ENCODE measurements at places on chromosomes 5 and 9.

GRCh38 chr9:99257723-99258389 is 35.8 kb downstream of the SEC61B start:
- no peak for DNase-seq

- no peak for DNase-seq
Measured at GRCh38 chr5:142017832-142018427, 5.1 kb upstream of the GNPDA1 start.

DNA sequence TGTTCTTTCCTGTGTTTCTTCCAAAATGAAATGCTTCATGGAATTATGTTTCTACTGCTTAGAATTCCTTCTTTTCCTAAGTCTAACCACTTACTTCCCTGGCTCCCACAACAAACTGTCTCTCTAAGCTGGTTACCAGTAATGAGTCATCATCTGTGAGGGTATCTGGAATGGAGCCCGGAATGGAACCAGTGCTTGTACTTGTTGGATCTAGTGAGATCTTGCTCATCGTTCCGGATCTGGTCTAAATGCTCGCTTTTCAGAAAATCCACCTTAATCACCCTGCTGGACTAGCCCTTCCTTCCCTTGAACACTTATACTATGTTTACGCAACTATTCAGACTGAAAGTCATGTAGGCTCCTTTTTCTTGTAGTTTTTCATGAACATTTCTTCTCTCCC is 184.8 kb downstream of the PBX3 start:
- peak; percentile 86 for DNase-seq

DNA sequence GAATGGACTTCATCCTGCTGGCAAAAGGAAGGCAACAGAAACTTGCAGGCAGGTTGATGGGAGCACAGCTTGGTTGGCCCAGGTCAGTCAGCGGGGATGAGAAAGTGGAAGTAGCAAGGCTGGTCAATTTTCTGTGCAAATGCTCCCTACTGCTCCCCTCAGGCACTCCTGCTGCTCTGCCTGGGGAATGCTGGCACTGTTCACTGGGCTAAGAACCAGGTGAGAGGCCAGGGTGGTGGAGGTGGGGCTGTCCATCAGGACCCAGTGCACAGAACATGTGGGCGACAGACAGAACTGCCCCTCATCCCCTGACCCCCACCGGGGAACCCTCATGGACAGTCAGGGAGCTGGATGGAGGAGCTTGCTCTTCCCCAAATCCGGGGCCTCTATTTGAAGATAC is 593.1 kb downstream of the IRX1 start:
- no peak for DNase-seq

DNA sequence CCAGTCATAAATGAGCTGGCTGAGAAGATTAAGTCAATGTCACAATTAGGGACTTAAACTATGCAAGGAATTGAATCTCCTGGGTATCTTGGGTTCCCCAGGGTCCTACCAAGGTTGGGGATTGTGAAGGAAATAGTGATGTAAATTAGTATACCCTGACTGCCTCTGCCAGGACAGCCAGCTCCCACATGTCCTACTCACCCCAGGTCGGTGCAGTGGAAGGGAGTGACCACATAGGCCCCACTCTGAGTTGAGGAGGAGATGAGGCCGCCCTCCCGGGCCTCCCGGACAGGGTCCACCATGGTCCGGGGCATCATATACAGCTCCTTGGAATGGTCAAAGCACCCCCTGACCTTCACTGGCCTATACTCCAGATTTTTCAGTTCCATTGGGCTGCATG is 2.7 kb downstream of the SURF1 start:
- DNase-seq, result no peak

GRCh38 chr9:109745335-109746283 is 34.4 kb upstream of the PALM2AKAP2 start:
- DNase-seq, result peak; percentile 60

DNA sequence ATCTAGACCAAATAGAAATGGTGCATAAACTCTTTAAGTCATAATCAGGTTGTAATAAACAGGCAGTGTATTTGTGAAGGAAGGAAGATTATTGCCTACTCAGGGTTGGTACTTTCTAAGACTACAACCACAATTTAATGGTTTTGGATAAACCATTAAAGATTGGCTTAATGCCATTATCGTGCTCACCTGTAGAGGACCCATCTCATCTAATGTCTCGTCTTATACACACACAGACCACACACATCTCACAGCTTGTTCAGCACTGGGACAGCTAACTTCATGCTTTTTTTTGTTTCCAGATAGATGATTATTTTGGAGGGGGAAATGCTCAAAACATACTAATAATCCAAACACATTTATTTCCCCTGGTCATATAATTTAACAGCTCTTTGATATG is 175.7 kb upstream of the SLC12A2 start:
- DNase-seq, result no peak

DNA sequence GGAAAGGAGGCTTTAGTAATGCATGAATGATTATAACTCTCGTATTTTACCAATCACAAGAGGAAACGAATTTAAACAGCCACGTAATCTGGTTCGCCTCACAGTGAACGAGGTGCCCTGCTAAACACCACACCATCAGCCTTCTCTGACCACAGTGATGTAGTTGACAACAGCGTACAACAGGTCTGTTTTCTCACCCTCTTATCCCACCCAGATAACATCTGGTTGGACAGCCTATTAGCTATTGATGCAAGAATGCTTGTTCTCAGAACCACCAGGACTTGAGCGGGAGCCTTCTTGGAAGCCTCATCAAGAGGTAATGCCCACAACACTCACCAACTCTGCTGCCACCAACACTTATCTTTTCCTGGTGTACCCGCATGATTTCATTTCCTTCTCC is 23.3 kb downstream of the SLC1A3 start:
- no peak for DNase-seq

DNA sequence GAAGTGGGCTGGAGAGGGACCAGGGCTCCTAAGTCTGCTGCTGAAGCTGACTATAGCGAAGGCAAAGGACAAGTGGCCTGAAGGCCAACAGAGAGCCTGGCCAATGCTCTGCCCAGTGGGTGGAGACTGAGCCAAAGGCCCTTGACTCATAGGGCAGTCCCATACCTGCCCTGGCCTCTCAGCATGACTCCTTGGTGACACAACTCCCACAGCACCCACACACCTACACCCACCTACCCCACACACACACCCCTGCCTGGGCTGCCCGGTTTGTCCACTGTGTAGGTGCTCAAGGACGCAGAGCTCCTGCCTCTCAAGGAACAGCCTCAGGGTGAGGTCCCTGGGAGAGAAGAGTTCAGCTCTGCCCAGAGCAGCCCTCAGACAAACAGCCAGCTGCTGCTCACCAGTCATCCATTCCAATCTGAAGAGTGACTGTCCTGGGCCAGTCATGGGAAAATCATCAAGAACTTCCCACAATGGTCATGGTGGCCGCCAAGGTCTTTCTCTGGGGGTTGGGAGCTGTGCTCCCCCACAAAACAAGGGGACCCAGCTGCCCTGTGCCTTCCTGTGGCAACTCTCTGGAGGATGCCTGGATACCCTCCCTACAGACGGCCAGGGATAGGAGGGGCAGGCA is 5.0 kb downstream of the TNIP1 start:
- DNase-seq, result peak; percentile 43

- DNase-seq, result no peak
Measured at GRCh38 chr9:81132796-81133195, 556.6 kb downstream of the TLE1 start.

DNA sequence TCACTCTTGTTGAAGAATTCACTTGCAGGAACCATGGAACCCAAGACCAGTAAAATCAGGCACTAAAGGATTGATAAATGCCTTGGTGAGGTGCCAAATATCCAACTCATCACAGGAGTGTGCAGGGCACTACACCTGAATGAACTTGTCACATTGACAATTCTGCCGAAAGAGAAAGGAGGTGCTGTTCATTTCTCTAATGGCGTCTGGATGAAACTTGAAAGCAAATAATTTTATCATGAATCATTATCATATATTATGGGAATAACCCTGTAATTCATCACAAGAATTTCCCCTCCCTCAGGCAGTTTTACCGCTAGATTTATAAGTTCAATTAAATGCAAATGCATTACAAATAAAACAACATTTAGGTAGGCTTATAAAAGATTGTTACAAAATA is 360.0 kb downstream of the GLIS3 start:
- DNase-seq, result no peak

DNA sequence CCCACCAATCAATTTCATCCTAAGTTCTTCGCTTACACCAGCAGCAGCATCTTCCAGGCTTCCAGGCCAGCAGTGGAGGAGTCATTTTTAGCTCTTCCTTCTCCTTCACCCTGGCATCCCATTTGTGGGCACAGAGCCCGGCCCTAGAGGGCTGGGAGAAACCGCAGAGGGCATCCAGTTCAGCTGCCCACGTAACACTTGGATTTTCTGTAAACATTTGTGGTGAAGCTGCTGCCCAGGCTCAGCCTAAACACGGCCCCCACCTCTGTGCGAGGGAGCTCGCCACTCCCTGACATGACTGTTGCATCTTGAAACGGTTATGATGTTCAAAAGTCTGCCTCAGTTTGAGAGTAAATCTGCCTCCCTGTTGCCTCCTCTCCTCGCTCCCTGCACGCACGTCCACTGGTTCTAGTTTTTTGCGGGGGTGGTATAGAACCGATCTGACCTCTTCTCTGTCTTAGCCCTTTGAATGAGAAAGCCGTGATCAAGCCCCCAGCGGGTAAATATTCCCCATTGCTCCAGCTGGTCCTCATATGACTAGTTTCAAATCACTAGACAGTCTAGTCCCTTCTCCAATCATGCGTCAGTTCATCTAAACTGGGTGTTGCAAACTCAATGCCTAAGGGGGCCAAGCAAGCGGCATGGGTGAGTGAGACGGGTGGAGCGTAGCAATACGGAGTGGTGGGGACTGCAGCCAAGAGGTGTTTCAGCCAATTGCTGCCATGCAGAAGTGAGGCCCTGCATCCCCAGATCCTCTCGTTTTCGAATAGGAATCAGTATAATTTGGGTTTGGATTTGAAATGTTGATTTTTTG is 34.9 kb upstream of the N4BP3 start:
- peak; percentile 86 for DNase-seq

- DNase-seq, result no peak
Measured at GRCh38 chr9:134392900-134393299, 66.6 kb downstream of the RXRA start.

DNA sequence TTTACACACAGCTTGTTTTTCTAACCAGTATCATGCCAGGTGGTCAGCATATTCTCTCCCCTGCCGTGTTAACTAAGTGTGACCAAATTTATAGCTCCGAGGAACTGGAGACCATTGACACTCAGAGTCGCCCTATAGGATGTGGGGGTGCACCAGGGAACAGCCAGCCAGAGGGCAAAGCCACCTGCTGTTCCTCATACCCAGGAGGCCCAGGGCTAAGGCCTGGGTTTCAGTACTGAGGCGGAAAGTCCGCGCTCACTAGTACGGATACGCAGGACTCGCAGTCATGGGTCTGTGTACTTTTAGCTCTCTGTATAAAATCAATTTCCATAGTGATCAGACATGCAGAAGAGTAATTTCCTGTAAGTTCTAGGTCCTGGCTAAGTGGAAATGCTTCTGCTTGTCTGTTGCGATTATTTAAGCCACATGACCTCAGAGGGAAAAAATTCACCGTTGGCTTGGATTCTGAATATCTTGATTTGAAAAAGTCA is 247.0 kb downstream of the AOPEP start:
- DNase-seq, result peak; percentile 64
